ENCODE measurements at places on chromosomes 7 and 10.

GRCh38 chr10:60459701-60460457 lies 70.2 kb upstream of the ANK3 start:
- DNase-seq = no peak

GRCh38 chr7:24987331-24987842 lies 7.4 kb upstream of the OSBPL3 start:
- no peak for DNase-seq

GRCh38 chr10:129755621-129756020 lies 208.5 kb downstream of the EBF3 start:
- DNase-seq = no peak

DNA sequence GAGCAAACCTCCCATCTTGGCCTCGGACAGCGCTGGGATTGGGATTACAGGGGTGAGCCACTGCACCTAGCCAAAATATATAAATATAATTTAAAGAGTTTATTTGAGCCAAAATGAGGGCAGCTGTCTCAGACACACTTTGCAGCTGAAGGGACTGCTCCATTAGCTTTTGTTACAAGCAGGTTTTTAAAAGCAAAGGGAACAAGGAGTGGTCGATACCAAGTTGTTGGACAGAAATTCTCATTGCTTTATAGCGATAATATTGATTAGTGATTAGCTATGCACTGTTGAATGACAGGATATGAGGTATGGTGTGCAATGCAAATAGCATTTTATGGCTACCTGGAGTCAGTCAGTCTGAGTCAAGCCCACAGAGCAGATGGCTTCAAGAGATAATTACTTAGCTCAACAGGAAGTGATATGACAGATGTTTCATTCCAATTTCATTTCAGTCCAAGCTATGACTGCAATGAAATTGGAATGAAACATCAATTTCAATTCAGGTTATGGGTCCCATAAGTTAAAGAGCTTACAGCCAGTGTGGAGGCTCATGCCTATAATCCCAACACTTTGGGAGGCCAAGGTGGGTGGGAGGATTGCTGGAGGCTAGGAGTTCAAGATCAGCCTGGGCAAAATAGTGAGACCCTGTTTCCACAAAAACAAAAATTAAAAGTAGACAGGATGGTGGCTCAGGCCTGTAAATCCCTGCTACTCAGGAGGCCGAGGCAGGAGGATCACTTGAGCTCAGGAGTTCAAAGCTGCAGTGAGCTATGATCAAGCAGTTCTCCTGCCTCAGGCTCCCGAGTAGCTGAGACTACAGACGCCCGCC lies 23.1 kb downstream of the TYW1 start:
- no peak for DNase-seq

DNA sequence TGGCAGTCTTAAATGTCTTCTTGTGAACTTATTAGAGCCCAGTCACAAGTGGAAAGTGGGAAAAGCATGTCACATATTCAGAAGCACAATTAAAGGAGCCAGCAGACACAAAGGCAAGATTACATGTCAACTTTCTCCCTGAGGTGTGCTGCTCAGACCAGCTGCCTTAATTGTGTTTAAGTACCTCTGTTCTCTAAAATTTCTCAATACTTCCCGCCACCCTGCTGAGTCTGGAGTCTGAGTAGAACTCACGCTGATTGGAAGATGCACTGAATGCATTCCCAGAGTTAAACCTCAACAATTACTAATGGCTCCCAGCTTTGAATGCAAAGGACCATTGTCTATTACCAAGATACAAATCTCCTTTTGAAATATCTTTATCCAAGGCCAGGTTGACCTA lies 166.4 kb upstream of the COBL start:
- DNase-seq = no peak

DNA sequence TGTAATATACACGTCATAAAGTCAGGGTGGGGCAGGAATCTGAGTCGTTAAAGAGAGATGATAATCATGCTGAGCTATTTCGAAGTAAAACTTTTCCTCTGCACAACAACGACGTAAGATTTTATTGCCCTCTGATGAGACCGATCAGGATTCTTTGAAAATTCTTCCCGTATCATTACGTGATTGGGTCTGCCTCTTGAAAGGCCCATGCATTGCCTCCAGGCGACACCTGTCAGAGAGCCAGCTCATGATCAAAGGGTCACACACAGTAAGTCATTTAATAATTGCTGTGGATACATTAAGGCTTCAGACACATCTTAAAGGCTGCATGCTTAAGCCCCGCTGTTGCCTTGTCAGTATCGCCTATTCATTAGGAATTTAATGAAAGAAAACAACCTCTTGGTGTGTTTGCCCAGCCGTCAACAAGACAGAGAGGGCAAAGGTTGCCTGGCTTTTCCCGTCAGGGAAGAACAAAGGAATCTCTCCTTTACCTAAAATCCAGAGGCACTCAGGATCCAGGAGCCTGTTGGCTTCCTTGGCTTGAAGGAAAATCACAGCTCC lies 189.0 kb upstream of the SH2B2 start:
- no peak for DNase-seq

GRCh38 chr7:7817748-7818147 lies 99.3 kb upstream of the RPA3 start:
- no peak for DNase-seq

- DNase-seq = no peak
Measured at GRCh38 chr10:103054621-103055020, 136.5 kb downstream of the CNNM2 start.

DNA sequence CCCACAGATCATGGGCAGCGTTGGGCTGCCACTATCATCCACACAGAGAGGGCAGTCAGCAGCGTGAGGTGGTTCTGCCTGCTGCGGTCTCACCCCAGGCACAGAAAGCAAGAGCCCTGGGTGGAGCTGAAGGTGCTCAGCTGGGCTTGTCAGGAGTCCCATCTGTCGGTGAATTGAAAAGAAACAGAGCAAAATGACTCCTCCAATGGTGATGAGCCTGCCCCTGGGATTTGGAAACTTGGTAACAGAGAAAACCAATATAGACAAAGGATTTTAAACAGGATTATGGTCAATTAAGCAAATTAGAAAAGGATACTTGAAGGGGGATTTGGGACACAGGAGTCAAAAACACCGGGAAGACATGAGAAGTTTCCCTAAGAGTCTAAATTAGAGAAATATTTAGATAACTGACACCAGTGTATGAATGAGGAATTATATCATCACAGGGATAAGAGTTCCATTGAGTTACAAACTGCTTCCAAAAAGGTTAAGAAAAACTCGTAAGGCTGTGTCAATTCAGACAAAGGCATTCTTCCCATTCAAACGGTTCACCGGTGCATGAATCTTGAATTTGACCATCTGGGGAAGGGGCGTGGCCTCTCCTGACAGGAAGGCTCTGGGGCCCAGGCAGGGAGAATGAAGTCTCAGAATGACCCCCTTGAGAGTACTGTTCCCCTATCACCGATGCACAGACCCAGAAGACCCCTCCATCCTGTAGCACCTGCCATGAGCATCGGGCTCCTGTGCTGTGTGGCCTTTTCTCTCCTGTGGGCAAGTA lies 70.0 kb upstream of the PRSS58 start:
- no peak for DNase-seq

DNA sequence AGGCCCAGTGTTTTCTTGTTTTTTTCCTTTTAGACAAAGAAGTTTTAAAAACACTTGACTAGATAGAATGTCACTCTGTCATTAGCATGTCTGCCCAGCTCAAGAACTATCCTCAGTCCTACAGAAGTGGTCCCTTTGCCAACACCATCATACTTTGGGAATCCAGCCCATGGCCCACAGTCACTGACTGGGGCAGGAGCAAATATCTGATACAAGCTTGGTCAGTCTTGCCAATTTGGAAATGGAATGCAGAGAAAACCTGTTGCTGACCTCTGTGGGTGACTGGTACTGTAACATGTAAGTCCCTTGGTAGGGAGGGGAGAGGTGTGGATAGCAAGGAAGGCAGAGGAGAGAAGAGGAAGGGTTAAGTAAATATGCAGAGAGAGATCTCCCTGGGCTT lies 47.8 kb downstream of the IPMK start:
- no peak for DNase-seq

DNA sequence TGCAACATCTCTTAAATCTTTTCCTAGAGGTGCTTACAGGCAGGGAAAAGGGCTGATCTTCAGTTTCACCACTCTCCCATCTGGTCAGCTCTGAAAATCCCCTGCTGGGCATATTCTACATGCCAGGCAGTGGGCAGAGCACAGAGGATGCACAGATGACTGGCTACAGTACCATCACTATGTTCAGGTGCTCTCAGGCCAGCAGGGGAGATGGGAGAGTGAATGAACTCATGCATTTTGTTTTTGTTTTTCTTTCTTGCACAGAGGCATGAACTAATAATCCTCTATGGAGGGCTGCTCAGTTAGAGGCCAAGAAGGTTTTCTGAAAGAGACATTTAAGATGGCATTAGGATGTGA lies 19.3 kb downstream of the ELMO1 start:
- DNase-seq = no peak

DNA sequence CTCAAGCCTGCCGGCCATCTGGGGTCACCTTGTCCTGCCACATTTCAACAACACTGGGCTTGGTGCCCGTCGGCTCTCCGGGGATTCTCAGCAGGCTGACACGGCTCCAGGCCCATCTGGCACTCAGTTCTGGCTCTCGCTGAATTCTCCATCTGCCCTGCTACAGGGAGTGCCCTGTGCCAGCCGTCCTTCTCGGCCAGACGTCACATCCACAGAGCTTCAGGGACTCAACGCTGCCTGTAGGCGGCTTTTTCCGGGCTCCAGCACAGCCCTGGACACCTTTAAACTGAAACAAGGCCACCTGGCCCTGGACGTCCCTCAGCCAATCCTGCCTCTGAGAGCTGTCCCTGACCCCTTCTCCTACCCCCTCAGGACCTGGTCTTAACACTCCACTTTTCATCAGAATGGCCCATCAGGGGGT lies 43.0 kb downstream of the TMEM130 start:
- no peak for DNase-seq

GRCh38 chr10:49220679-49221078 lies 32.5 kb upstream of the TMEM273 start:
- DNase-seq = no peak

GRCh38 chr10:119176166-119176565 lies 2.4 kb downstream of the PRDX3 start:
- DNase-seq = no peak

GRCh38 chr10:119859420-119860258 lies 13.0 kb downstream of the MCMBP start:
- DNase-seq = no peak

DNA sequence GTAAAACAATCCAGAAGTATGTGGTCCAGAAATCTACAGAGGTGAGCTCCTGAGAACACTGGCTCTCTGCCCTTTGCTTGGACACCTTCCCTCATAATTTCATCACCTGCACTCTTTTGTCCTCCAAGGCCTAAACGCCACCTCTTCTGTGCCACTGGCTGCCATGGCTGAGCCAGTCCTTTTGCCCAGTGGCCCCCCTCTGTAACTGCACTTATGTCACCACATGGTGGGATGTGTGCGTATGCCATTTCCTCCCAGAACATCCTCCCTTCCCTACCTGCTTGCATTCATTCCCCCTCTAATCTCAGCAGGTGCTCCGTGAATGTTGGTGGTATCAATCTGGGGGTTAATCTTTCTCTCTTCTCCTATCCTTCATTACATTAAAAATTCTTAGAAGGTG lies 17.3 kb upstream of the DUSP5 start:
- no peak for DNase-seq

GRCh38 chr10:102635377-102635776 lies 8.9 kb upstream of the TRIM8 start:
- no peak for DNase-seq

GRCh38 chr10:91797048-91797690 lies 1.1 kb upstream of the TNKS2 start:
- no peak for DNase-seq

GRCh38 chr10:47133871-47134570 lies 166.0 kb upstream of the GDF10 start:
- no peak for DNase-seq

- no peak for DNase-seq
Measured at GRCh38 chr7:46318276-46318675, 397.2 kb upstream of the IGFBP3 start.

GRCh38 chr10:119335671-119336353 lies 128.4 kb downstream of the GRK5 start:
- DNase-seq = no peak

GRCh38 chr7:132956556-132956955 lies 125.3 kb downstream of the CHCHD3 start:
- DNase-seq = no peak

DNA sequence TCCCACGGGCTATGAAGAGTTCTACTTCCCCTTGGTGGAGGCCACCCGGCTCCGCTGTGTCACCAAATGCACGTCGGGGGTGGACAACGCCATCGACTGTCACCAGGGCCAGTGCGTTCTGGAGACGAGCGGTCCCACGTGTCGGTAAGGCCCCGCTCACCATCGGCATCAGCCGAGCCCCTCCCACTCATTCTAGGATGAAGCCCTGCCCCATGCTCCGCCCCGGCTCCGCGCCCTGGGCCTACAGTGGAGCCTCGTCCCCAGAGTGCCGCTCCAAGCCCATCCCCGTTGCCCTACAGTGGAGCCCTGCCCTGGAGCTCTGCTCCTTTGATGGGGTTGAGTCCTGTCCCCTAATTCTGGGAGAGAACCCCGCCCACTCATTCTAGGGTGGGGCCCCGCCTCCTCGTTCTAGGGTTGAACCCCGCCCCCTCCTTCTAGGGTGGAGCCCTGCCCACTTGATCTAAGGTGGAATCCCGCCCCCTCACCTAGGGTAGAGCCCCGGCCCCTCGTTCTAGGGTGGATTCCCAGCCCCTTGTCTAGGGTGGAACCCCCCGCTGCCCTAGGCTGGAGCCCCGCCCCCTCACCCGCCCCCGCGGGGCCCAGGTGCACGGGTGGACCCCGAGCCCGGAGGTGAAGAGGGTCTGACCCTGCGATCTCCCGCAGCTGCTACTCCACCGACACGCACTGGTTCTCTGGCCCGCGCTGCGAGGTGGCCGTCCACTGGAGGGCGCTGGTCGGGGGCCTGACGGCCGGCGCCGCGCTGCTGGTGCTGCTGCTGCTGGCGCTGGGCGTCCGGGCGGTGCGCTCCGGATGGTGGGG lies 3.4 kb upstream of the MUC12 start:
- DNase-seq = no peak

GRCh38 chr10:14751014-14751896 lies 23.4 kb downstream of the FAM107B start:
- peak; percentile 27 for DNase-seq

- DNase-seq = no peak
Measured at GRCh38 chr10:132509506-132510173, 27.9 kb upstream of the INPP5A start.

DNA sequence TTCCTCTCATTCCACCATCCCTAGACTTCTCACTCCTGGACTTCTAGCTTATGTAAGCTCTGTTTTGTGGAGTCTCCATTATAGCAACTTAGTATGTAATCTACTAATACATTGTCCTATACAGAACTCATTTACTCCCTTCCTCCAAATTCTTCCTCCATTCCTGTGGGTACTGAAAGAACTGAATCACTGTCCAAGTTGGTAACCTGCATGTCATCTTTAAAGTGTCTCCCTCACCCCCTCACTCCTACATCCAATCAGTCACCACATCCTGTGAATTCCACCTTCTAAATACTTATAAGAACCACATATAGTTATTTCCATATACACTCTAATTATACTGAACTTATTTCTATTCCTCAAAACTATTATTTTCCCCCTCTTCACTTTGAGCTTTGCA lies 20.3 kb downstream of the AASS start:
- no peak for DNase-seq

GRCh38 chr7:137836541-137836940 lies 10.2 kb downstream of the DGKI start:
- no peak for DNase-seq
